Fibroblast of lung (primary cell): ENCODE measurements at places on chromosomes 4 and X. TPM values are rescaled to one million over a fixed set of nuclear protein-coding genes. Genes with fewer than 3 reads are reported as not detected.

- no peak for DNase-seq
Observed at GRCh38 chr4:143711543-143712154, 11.2 kb upstream of the FREM3 start.

DNA sequence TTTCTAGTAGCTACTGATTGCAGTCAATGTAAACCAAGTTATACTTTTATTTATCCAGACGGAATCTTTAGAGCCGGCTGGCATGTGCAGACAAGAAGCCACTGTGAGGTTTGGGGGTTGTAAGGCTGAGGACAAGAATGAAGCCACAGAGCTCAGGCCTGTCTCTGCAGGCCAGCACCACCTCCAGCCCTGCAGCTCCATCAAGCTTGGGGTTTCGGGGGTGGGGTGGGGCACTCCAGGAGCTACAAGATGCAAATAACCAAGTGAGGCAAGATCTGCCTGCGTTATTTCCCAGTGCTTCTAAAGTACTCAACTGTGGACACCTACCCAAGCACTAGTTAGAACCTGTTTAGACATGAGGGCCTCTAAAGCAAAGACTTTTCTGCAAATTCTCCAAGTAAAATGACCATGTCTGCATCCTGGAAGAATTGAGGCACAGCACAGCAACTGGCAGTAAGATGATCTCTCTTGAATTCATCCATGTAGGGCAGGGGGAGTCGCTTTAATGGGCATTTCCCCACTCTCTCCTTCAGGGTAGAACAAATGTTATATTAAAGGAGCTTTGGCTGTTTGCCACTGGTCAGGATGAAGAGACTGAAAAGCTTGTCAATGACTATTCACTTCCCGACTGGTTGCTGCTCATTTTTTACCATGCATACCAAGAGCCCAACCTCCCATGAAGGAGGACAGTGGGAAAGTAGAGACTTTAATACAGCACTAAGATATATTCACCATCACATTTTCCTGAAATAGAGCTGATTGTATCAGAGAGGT, 222.5 kb downstream of the MGST2 start:
- DNase-seq = no peak

- DNase-seq = no peak
Observed at GRCh38 chr4:53039741-53040458, 177.8 kb downstream of the RASL11B start.

GRCh38 chrX:70509078-70509477, 64.4 kb downstream of the DLG3 start:
- DNase-seq = no peak

DNA sequence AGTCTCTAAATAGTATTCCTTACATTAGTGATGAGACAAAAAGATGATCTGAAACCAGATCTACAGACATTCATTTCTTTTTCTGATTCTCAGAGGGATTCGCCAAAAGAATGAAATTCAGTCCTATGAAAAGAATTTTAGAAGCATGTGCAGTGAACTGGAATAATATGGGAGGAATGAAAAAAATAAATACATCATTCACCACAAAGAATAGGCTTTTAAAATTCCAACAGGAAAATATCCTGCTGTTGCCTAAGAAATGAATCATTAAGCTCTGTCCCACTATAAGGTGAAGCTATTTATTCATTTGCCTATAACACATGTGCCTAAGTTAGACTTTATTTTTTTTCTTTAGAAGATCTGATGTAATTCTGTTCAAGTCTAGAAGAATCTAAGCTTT, 165.9 kb downstream of the IL15 start:
- DNase-seq = peak; percentile 52

GRCh38 chr4:160810424-160810823, 1353.4 kb downstream of the FSTL5 start:
- DNase-seq = no peak

DNA sequence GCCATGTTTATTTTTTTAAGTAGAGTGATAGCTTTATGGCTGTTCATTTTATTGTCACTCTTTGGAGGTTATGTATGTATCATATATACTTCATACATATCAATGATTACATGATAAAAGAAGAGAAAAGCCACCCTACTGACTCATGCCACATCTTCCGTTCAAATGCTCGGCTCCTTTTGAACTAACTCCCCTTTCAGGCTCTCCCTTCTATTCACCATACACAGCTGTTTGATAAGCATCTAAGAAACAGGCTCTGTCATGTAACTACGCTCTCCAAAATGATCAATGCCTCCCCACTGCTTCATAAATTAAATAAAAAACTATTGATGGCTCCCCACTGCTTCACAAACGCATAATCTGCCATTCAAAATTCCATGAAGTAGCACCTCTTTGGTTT, 89.4 kb downstream of the SEL1L3 start:
- DNase-seq = no peak

- no peak for DNase-seq
Observed at GRCh38 chr4:97558204-97558778, 585.0 kb downstream of the STPG2 start.

DNA sequence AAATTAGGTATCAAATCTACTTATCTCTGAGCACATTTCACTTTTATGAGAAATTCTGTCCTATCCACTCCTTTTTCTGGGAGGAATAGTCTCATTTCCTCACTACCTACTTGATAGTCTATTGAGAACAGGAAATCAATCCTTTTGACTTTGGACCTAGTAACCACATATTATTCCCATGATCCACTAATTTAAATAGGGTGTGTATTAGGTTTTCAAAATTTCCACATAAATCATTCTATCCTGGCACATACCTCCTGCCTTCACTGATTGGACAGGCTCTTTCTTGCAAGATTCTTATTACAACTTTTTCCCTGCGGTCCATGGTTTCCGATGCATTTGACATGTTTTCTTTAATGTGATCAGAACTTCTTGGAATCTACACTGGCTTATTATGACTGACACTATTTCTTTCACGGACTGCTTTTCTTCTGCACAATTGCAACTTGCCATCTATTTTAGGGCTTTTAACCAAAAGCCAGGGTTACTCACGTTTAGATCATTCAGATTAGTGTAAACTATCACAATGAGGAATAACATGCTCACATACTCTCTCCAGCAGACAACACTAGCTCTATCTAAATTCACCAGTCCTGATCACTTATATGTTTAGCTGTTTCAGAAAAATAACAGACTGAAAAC, 419.9 kb upstream of the SLIT2 start:
- DNase-seq = peak; percentile 71

GRCh38 chr4:71855944-71856343, 72.1 kb upstream of the GC start:
- DNase-seq = no peak

DNA sequence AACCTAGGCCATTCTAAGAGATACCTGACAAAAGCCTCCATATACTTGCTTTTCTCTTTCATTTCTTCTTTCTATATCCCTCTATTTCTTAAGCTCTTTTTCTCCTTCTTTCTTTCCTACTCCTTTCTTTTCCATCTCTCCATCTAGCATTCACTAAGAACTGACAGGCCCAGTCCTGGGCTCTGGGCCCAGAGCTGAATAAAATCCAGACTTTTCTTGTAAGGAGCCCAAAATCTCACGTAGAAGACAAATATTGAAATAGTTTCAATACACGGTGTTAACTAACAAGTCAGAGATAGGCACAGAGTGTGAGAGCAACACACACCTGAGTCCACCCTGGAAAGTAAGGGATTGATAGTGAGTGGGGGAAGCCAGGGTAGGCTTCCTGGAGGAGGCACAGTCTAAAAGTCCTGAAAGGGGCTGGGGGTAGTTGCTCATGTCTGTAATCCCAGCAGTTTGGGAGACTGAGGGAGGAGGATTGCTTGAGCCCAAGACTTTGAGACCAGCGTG, 73.2 kb upstream of the EFNB1 start:
- no peak for DNase-seq

- DNase-seq = no peak
Observed at GRCh38 chrX:830532-830931, 199.9 kb downstream of the SHOX start.

DNA sequence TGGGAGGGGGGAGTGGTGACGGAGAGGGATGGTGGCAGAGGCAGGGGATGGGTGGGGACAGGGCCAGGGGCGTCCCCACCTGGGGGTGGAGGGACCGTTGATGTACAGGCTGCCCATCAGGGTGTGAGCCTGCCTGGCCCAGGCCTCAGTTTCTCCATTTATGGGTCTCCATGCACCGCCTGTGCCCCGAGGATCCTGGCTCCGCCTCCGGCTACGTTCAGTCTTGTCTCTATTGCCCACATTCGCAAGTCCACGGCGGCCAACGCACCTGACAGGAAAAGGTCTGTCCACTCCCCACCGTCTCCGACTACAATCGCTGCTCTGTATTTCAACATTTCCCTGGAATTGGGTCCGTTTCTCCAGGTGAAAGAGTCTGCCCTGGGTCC, 96.3 kb upstream of the NKX1-1 start:
- DNase-seq = no peak

GRCh38 chr4:25527034-25527433, 128.6 kb upstream of the SLC34A2 start:
- no peak for DNase-seq

DNA sequence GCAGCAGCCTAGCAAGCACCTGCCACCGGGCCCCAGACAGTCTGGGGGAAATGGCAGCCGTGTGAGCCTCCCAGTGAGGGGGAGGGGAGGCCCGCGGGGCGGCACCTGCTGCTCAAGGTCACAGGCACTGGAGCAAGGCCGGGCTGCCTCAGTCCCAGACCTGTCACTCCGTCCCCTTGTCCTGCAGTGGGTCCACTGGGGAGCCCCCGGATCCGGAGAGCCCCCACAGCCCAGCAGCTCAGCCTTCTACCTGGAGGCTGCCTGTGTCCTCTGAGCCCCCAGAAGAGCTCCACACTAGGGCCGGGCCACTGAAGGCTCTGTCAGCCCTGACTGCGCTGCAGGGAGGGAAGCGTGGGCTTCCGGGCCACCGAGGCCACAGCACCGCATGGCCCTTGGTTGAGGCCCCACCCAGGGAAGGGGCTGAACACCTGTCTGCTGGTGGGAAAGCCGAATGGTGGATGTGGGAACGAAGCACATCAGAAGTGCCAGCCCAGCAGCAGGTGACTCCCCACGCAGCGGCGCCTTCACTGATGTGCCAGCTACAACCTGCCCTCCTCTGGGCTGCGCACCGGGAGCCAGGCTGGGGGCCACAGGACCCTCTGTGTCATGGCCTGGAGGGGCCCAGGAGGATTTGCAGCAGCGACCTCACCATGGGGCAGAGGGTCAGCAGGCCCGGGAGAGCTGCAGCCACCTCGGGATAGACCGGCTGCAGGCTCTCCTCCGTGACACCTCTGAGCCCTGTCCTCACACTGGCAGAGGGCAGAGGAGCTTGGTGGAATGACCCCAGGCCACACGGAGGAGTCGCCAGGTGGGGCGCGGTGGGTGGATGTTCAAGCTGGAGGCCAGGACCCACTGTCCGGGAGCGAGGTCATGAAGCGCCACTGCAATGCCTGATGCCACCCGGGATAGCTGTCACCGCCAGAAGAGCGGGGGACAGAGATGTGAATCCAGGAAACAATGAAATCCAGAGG, 35.0 kb upstream of the MXD4 start:
- no peak for DNase-seq

GRCh38 chrX:24920769-24921168, 95.0 kb downstream of the ARX start:
- DNase-seq = no peak

- peak; percentile 0 for DNase-seq
Observed at GRCh38 chrX:17247144-17247543, 127.9 kb upstream of the NHS start.

GRCh38 chr4:127479031-127479622, 153.6 kb upstream of the INTU start:
- peak; percentile 32 for DNase-seq

Gene GABRA4
- polyA plus RNA-seq = not detected in 2 replicates

Gene GLRA2
- polyA plus RNA-seq = not detected in 2 replicates

Gene COX7B
- 652 and 660 TPM in 2 replicates for polyA plus RNA-seq

Gene RAB39B
- 0.12 and 0.79 TPM in 2 replicates for polyA plus RNA-seq

Gene ODAPH
- not detected in 2 replicates for polyA plus RNA-seq

Gene MAGEA11
- polyA plus RNA-seq = not detected in 2 replicates
